ENCODE measurements at places on chromosomes 5 and 9. TPM values are rescaled to one million over a fixed set of nuclear protein-coding genes. Genes with fewer than 3 reads are reported as not detected.

The ROR2 gene
- polyA plus RNA-seq, result 2.1 TPM

DNA sequence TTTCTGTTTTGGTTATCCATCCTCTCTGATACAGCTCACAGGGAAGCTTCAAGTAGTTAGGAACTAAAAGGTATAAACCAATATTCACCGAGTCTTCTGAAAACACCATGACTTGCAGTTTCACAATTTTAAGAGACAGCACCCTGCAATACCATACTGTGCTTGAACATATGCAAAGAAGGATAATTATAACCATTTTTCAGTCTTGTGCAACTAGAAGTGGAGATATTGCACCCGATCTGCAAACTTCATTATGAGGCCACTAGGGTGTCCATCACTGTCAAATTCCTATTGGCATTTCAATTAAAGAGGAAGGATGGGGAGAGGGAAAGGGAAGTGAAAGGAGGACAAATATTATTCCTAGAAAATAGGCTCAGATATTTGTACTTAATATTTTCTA, 32.4 kb upstream of the CEP120 start:
- DNase-seq, result no peak

GRCh38 chr5:176880366-176881020, 18.7 kb downstream of the HK3 start:
- no peak for DNase-seq

The PCDHGB6 gene
- polyA plus RNA-seq, result 3.3 TPM

The INSL4 gene
- not detected for polyA plus RNA-seq

DNA sequence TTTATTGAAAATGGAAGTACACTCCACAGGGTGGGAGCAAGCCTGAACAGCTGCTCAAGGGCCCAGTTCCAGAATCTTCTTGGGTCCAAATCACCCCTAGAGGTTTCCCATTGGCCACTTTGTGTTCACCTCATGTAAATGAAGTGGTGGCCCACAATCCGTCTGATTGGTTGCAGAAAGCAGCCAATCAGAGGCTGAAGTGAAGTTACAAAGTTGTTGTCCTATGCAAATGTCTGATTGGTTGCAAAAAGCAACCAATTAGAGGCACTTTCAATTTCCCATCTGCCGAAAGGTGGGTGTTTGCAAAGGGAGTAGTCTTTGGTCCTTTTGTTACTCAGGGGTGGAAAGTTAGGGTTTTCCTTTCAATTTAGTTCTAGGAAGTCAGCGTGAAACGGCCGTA, 8.8 kb downstream of the TMEM171 start:
- no peak for DNase-seq

- DNase-seq, result no peak
Observed at GRCh38 chr5:2910401-2911175, 159.1 kb upstream of the IRX2 start.

The GLRA1 gene
- polyA plus RNA-seq, result 0.14 TPM

DNA sequence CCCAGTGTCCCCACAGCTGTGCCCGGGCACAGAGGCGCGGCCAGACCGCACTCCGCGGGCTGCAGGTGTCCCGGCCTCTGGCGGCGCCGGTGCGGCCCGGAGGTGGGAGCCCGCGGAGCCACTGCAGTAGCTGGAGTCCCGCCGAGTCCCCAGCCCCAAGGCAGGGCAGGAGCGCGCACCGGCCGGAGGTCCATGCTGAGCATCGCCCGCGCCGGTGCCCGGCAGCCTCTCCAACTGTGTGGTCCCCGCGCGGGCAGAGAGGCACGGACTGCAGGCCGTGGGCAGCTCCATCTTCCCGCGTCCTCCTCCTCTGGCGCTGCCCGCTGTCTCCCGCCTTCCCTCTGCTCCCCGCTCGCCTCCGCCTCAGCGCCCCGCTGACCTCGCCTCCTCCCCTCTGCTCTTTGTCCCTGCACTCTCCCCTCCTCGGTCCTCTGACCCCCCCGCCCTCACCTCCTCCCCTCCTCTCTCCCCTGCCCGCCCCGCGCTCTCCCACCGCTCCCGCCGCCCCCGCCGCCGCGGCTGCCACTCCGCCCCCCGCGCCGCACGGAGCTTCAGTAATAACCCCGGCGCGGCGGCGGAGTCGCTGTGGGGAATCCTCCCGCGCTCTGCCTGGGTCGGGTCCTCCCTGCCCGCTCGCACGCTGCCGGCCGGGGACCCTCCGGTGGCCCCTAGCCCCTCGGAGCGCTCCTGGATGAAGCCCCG, at the start of gene ADAMTS16:
ADAMTS16 (plus strand) TSS at position 554 of the 702 bp plus-strand sequence; CDS start at position 692, 138 bp downstream.
- no peak for DNase-seq

The FOXD1 gene
- 1.2 TPM for polyA plus RNA-seq

DNA sequence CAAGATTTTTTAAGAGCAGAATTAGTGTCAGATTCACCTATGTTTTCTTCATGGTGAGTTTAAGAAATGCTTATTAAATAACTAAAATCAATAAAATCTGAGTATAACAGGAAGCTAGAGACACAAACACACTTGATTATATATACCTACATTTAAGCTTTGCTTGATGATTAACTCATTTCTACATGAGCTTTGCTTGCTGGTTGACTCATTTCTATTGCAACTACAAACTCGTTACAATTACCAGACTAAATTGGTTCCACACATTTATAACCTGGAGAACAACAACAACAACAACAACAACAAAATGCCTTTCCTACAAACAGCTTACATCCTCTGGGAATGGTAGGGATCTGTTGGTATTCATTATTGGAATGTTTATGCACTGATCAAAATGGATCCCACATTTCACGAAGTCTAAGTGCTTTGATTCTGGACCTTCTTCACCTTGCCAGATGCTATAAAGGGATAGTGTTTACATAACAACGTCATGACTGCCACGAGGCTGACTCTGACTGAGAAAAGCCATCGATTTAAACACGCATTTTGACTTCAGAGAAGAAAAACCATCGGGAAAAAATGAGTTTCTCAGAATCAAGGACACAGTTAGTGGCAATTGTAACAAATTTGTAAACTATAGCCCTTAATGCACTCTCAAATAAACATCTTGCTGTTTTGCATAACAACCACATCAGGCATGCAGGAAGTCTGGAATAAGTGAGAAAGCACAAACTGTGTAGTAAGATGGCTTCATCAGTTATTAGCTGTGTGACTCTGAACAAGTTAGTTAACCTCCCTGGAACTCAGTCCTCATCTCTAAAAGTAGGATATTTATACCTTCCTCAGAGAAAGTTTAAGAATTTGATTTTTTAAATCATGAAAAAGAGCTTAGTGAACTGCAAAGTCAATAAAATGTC, 49.8 kb downstream of the RASEF start:
- peak; percentile 61 for DNase-seq

The SLC9A3 gene
- 1.8 TPM for polyA plus RNA-seq

The SPAG8 gene
- 1.1 TPM for polyA plus RNA-seq

DNA sequence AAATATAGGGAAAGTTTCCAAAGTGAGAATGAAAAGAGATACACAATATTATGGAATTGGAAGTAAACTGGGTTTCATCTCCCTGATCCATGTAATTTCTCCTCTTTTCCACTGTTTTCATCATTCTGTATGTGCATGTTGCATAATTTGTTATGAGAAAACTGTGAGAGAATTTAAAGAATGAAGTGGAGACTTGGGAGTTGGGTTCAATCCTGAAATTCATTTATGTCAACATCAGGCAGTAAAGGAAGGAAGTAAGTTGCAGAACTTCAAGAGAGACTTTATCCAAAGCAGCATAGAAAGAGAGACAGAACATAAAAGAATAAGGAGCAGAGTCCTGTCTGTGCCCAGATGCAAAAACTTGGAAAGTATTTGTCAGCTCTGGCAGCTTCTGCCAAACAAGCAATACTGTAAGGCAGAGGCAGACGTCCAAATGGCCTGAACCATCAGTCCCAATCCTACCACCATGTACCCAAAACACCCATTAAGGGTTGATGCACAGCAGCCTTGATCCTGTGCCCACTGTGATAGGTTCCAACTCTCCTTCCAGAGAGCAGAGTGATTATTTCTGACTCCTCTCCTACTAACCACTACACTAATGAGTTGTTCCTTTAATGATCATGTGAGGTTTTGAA, 425.3 kb upstream of the CDH6 start:
- DNase-seq, result no peak

The SRP19 gene
- 60.3 TPM for polyA plus RNA-seq

- peak; percentile 78 for DNase-seq
Observed at GRCh38 chr5:72611118-72611730, 104.0 kb upstream of the ZNF366 start.

The CCDC69 gene
- polyA plus RNA-seq, result 95.2 TPM

The TAF11L6 gene
- polyA plus RNA-seq, result not detected

The AK8 gene
- 0.31 TPM for polyA plus RNA-seq

Data from muscle of back (tissue), 13 donors.